ENCODE measurements at places on chromosomes 13 and 19. TPM values are rescaled to one million over a fixed set of nuclear protein-coding genes. Genes with fewer than 3 reads are reported as not detected.

GRCh38 chr13:46342538-46342937 is 44.5 kb downstream of the RUBCNL start:
- DNase-seq: no peak

- DNase-seq: no peak
These were observed 1.8 kb upstream of the CEACAM8 start for GRCh38 chr19:42596391-42597072.

DNA sequence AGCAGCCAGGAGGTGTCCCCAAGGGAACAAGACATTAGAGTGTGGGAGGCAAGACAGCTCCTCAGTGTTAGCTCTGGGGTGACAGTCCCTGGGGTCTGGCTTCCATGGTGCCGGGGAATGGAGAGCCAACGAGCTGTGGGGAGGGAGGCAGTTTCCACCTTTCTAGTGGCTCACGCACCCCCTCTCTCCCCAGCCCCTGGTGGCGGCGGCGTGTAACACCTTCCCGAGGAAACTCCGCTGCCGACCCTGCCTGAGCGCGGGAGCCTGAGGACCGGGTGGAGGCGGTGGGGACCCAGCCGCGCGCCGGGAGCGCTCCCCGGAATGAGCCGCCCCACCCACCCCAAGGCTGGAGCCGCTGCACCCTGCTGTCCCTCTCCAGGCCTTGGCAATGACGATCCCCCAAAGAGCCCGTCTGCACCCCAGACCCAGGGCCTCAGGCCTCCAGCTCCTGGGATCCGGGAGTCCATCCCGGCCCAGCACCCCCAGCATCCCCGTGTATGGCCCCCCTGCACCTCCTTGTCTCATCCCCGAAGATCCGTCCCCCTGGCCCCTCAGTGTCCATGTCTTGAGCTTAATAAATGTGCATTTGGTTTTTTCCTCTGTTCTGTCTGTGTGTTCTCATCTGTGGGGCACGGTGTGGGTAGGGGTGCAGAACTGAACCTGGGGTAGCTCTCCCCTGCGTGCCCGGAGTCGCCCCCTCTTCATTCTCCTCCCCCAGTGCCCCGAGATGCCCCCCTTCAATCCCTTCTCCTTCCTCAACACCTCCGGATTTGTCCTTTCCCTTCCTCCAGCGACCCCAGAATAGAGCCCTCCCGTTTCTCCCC is 622 bp upstream of the FXYD5 start:
- DNase-seq: no peak

- no peak for DNase-seq
These were observed 56.9 kb downstream of the STK24 start for GRCh38 chr13:98519976-98520375.

MBD3L3 gene
- polyA plus RNA-seq: not detected
